ENCODE measurements at places on chromosomes 4 and X.

DNA sequence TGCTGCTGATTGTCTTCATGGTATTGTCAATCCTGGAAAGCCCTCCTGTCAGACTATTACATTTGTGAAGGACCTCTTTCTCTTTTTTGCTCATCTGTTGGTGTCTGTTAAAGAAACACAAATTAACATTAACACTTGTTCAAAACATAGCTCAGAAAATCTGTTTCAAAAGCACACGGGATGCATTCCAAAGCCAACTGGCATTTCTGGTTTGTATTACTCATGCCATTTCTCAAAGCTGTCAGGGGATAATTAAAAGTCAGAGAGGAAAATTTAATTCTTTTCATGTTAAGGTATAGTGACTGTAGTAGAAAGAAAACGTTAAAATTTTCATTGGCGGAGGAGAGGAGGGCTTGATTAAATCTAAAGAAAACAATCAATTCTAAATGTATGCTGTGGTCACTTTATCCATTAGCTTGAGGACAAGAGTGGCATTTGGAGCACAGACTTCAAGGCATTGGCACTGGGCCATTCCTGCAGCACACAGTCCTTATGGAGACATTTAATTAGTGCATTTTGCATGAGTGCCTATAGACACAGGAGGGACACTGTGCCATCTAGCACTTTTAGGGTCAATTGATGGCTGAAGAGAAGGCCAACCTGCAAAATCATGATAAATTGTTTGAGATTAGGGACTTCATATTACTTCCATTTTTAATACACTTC, 21.2 kb upstream of the GLRA2 start:
- no peak for DNase-seq

- DNase-seq = no peak
Measured at GRCh38 chrX:9374555-9374954, 90.3 kb upstream of the TBL1X start.

GRCh38 chrX:7244405-7244804, 96.5 kb upstream of the PUDP start:
- DNase-seq = no peak

DNA sequence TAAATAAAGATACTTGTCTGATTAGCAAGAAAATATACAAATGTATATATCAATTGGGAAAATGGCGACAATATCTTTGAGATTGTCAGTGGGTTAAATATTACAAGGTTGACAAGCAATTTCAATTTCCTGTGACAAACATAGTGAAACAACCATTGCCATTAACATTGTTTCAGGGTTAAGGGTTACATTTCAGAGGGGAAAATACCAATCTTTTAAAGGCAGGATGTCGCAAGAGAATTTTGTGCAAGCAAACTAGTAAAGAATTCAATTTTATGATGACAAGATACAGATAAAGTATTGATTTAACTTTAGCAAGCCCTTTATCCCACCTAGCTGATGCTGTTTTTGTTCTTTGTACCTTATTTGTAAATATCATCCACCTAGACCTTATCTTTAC, 305.8 kb upstream of the GRIA3 start:
- no peak for DNase-seq

DNA sequence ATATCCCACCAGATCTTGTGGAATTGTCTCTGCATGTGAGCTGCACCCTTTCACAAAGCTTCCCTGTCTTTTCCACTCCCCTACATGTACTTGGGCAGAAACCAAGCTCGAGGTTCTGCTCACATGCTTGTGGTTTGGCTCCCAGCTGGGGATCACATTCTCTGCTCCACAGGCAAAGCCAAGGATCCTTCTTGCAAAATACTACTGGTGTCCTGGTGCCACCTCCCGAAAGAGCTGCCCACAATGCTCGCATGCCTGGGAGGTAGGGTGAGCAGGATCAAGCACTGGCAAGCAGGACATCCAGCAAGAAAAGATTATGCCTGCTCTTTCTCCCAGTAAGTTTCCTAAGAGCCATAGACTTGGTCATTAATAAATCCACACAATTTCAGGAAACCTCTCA, 45.1 kb upstream of the PPARGC1A start:
- DNase-seq = no peak

DNA sequence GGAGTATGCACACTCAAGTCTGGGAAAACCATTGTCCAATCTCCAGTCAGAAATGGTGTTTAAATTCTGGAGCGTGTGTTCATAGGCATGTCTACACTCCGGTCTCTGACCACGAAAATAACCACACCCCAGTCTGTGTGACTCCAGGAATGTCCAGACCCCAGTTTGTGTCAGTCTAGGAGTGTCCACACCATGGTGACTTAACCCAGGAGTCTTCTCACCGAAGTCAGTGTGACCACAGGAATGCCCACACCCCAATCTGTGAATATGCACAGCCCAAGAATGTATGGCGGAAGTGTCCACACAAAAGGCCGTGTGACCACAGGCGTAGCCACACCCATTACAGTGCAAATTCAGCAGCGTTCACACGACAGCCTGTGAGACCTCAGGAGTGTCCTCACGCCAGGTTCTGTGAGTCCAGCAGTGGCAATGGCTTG, 11.4 kb downstream of the FTSJ1 start:
- no peak for DNase-seq

- no peak for DNase-seq
Measured at GRCh38 chr4:171534391-171534790, 278.8 kb upstream of the GALNTL6 start.

All from stimulated activated CD8-positive, alpha-beta memory T cell treated with anti-CD3 and anti-CD28 coated beads, Interleukin-15, amount 100 ng/mL, for 1 hour (primary cell).